ENCODE measurements at places on chromosomes 11 and 22. TPM values are rescaled to one million over a fixed set of nuclear protein-coding genes. Genes with fewer than 3 reads are reported as not detected.

The MRGPRX3 gene
- 0.65 TPM for total RNA-seq

The BATF2 gene
- total RNA-seq: 0.28 TPM

The JHY gene
- 4.0 TPM for total RNA-seq

The STIP1 gene
- total RNA-seq: 200 TPM
